ENCODE measurements at places on chromosomes 1 and 21.

DNA sequence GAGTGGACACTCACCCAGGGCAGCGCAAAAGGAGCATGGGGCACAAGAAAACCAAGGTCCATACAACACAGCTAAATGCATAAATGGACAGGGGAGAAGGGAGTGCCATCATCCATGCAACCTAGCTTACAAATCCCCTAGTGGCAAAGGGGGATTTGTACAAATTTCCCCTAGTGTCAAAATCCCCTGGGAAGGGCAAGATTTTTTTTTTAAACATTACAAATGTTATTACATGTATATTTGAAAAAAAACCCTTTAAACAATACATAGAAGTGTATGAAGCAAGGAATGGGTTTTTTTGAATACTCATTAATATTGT, 89.6 kb upstream of the IVNS1ABP start:
- ATAC-seq: no peak

DNA sequence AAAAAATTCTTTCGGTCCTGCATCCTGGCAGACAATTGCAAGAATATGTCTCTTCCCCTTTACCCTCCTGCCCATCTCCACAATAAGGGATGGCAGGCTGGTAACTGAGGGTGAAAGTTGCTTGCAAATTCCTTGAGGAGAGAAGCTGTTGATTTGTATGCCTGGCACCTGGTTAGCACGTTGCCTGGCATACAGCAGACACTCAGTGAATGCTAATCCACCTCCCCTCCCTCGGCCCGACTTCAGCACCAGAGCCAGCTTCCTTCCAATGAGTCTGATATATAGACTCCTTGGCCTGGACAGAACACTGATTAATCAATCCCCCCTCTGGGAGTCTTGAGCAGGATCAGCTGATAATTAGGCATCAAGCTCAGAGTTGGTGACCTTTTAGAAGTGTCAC, 39.1 kb downstream of the KCNC4 start:
- no peak for ATAC-seq

GRCh38 chr21:35438643-35439404, 389.7 kb upstream of the RUNX1 start:
- peak; percentile 85 for ATAC-seq

DNA sequence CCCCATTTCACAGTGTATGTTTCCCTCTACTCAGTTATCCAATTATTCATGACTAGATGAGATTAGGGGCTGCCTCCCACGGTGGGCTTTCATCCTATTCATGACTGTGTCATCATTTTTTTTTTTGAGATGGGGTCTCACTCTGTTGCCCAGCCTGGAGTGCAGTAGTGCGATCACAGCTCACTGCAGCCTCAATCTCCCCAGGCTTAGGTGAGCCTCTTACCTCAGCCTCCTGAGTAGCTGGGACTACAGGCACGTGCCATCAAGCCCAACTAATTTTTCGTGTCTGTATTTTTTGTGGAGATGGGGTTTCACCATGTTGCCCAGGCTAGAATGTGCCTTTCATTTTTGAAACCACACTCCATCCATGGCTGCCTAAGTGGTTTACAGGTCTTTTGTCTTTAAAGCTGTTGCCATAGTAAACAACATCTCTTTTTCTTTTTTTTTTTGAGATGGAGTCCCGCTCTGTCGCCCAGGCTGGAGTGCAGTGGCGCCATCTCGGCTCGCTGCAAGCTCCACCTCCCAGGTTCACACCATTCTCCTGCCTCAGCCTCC, 60.0 kb downstream of the PIK3CD start:
- ATAC-seq: no peak

- peak; percentile 10 for ATAC-seq
Measured at GRCh38 chr1:240092301-240093119, 827 bp downstream of the FMN2 start.

- ATAC-seq: no peak
Measured at GRCh38 chr1:68433395-68433794, 16.4 kb downstream of the RPE65 start.

- no peak for ATAC-seq
Measured at GRCh38 chr1:199202331-199202730, 563.5 kb downstream of the PTPRC start.

GRCh38 chr1:234315091-234315541, 58.1 kb upstream of the COA6 start:
- ATAC-seq: peak; percentile 89

- peak; percentile 2 for ATAC-seq
Measured at GRCh38 chr1:182603646-182604174, 479 bp downstream of the RGS16 start.

GRCh38 chr1:94063379-94063778, 57.6 kb downstream of the ABCA4 start:
- ATAC-seq: no peak

GRCh38 chr1:35650416-35650815, 9.1 kb upstream of the PSMB2 start:
- ATAC-seq: no peak

- no peak for ATAC-seq
Measured at GRCh38 chr1:225919906-225920305, 4.1 kb downstream of the PYCR2 start.

DNA sequence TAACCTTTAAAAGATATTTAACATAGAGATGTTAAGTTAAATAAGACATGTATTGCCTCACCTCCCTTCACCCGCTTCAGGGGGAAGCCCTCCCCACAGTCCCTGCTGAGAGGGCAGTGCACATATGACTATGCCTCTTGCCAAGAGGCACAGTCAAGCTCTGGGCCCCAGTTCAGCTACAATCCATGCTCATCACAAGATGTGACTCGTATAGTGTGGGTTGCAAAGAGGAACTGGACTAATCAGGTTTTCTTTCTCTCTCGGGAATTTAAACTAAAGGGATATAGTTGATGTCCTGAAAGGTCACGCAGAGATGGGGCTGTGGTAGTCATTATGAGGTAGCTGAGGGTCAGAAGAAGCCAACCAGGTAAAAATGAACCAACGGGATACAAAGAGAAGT, 35.6 kb downstream of the LYST start:
- peak; percentile 90 for ATAC-seq

DNA sequence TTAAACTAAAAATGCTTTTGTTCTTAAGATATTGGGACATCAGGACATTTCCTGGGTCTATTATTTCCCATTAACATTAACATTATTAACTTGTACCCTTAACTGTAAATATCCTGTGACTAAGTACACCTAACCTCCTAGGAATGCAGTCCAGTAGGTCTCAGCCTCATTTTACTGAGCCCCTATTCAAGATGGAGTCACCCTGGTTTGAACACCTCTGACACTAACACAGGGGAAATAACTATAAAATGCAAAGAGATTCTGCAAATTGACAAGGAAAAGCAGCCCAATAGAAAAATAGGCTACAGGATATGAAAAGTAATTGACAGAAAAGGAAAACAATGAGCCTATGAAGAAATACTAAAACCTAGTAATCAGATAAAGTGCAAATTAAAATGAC, 11.6 kb upstream of the NCMAP start:
- ATAC-seq: no peak

- peak; percentile 18 for ATAC-seq
Measured at GRCh38 chr1:198655459-198656121, 16.8 kb downstream of the PTPRC start.

DNA sequence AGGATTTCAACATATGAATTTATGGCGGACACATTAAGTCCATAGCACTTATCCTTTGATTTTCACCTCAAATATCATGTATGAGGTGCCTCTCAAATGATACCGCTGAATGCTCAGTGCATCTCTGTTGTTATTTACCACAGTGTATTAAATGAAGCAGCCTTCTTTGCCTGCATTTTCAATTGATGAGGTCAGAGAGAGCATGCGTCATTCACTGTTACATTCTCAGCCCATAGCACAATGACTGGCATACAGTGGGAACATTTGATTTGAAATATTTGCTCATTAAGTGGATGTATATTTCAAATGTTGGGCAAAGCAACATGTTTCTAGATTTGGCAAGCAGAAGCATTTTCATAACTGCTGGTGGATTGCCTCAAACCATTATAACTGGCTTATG, 45.7 kb downstream of the LRRC7 start:
- ATAC-seq: no peak

DNA sequence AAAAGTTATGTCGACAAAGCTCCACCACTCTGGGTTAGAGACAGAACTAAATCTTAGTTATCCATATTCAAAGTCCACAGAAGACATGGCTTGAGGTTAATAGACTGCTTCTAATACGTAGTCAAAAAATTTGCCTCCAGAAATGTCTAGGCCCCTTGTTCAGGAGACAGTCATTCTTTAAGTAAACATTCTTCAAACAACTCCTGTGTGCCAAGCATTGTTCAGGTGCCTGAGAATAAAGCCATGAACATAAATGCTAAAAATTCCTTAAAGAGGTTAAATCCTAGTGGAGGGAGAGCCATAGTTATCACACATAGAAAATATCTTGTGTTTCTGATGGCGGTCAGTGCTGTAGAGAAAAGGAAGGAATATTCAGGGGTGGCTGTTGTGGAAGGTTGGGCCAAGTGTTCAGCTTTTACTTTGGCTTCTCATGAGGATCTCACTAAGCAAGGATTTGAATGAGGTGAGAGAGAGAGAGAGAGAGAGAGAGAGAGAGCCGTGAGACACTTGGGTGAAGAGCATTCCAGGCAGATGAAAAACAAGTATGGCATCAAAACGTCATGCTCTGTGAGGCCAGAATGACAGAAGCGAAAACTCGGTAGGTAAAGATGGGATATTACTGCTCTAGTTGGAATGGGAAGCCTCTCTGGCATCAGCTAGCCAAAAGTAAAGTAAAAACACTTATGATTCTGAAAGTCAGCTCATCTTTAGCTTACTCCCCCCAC, 187.1 kb downstream of the GREM2 start:
- no peak for ATAC-seq

DNA sequence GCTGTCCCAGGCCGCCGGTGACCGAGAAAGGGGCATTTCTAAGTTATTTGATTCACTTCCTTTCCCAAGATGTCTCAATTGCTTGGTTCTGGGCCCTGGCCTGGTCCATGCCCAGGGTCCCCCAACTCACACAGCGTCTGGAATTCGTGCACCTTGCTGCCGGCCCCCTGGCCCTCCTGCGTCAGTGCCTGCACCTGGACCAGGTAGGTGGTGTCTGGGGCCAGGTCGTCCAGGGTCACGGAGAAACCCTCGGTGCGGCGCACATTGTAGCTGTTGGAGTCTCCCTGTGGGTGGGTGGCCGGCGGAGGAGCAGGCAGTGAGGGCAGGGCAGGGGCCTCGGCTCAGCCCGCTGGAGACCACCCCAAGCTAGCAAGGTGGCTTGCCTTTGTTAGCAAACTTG, 21.0 kb downstream of the EPHA2 start:
- no peak for ATAC-seq

- peak; percentile 30 for ATAC-seq
Measured at GRCh38 chr1:226029093-226029496, 30.0 kb upstream of the SDE2 start.

Measured in activated CD4-positive, CD25-positive, alpha-beta regulatory T cell treated with anti-CD3 and anti-CD28 coated beads, Interleukin-2, amount 50 U/mL, for 24 hours (primary cell).